ENCODE measurements at places on chromosomes 5 and 9. TPM values are rescaled to one million over a fixed set of nuclear protein-coding genes. Genes with fewer than 3 reads are reported as not detected.

DNA sequence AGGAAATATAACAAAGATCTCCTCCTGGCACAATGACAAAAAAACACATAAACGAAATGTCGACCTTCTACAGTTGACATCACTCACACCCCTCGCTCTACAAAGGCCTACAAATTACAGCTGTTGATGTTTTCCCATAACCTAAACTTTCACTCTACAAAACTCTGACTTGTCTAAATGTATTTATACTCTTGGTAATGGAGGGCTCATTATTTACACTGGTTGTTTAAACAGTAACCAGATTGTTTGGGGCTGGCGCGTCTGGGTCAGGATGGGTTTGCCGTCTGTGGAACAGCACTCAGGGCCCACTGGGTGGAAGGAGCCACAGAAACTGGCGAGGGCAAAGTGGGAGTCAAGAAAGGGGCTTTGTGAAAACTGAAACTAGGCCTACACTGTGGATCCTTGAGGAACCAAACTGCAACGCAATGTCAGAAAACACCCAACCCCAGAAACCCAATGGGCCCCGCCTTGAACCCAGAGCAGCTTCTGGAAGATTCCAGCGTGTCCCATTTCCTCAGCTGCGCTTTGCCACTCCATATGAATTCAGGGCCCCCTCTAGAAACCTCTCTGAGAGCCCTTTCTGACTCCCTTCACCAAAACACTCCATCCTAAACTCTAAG, 136.7 kb downstream of the ROR2 start:
- H3K27ac ChIP-seq = no peak overlapping the region
- H3K27me3 ChIP-seq = peaks cover 14% of the 10 kb centered on the region
- no peaks in the 10 kb centered on the region for H3K36me3 ChIP-seq
- no peaks in the 10 kb centered on the region for H3K4me1 ChIP-seq
- H3K4me3 ChIP-seq = no peak overlapping the region

DNA sequence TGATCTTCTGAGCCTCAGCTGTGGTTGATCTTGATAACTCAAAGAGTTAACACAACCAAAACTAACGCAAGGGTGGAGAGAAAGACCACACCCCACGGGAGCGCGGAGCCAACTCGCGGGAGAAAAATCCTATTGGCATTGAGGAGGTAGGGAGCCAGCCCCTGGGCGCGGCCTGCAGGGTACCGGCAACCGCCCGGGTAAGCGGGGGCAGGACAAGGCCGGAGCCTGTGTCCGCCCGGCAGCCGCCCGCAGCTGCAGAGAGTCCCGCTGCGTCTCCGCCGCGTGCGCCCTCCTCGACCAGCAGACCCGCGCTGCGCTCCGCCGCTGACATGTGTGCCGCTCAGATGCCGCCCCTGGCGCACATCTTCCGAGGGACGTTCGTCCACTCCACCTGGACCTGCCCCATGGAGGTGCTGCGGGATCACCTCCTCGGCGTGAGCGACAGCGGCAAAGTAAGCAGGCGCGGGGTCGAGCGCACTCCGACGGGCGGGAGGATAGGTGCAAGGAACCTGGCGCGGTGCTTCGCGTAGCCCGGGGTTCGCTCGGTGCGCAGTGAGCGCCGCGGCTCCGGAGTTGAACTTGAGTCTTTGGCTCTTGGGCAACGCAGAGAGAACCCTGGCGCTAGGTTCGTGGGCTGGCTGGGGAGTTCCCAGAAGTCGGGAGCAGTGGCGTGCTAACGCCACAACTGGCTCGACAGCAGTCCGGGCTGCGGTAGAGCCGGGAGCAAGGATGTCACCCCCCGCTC, at the start of gene GDA:
Gene GDA, plus strand, starts transcription at position 210 of the 745 bp plus-strand sequence. Its CDS starts 120 bp downstream, at position 330.
- H3K4me1 ChIP-seq = peaks cover 23% of the 10 kb centered on the region
- H3K27ac ChIP-seq = peak within 1 kb of the TSS; percentile 87
- H3K4me3 ChIP-seq = peak within 1 kb of the TSS; percentile 84
- no peaks in the 10 kb centered on the region for H3K27me3 ChIP-seq
- peaks cover 32% of the 10 kb centered on the region for H3K36me3 ChIP-seq

MARVELD2 gene
- total RNA-seq = 40.9 TPM

DNA sequence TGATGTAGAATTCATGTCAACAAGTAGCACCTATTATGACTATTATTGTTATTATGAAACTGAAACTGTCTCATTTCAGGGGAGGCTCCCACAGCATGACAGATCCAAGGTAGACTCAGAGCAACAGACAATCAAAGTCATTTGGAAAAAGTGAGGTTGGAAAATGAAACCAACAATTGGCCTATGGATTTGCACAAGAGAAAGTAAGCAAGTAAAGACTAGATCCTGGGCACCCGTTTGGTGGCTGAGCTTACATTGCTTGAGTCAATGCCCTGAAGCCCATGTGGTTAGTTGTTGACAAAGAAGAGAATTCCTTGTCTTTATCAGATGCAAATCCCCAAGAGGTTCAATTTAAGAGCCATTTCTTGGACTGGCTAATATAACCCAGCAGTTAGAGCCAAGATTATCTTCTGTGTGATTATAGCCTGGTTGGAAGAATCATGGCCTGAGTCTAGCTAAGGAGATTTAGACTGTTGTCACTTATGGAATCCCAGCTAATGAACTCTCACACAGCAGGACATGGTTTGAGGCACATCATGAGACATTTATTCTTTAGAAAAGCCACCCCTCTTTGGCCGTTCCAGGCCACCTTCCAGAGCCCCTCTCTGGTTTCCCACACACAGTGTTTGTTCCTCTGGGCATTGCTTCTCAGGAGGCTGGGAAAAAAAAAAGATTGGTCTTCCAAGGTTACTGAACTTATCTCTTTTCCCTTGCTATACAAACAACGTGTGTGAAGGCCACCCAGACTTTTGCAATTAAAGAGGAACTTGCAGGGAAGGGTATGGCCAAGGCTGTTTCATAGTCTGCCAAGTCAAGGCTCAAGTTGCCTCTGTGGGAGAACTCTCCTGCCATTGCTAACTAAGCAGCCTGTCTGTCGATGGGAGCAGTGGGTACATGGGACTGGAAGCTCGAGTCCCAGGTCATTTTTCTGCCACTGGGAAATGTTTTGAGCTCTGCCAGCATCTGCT, 399.5 kb downstream of the ENC1 start:
- H3K27ac ChIP-seq = peak overlapping the region; percentile 73
- no peak overlapping the region for H3K4me3 ChIP-seq
- DNase-seq = no peak
- no peaks in the 10 kb centered on the region for H3K36me3 ChIP-seq

DNA sequence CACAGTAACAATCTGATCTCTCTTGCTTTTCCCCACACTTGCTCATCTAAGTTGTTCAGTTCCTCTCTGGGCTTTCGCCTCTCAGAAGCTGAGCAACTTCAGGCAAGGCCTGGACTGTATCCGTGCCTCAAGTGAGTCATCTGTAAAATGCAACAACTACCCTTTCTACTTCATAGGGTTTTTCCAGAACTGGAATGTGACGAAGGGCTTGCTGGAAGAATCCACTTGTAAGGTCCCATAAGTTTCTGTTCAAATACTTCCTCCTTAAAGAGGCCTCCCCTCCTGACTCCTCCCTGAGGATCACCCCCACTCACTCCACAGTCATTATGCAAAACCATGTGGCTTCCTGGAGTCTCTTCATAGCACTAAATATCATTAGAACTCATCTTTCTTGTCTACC, 17.5 kb upstream of the INSYN2B start:
- H3K27me3 ChIP-seq = peaks cover 99% of the 10 kb centered on the region
- no peak overlapping the region for H3K27ac ChIP-seq
- DNase-seq = no peak
- no peaks in the 10 kb centered on the region for H3K36me3 ChIP-seq

- H3K27me3 ChIP-seq = no peaks in the 10 kb centered on the region
- DNase-seq = no peak
- H3K36me3 ChIP-seq = peaks cover 3% of the 10 kb centered on the region
- no peaks in the 10 kb centered on the region for H3K4me1 ChIP-seq
Measured at GRCh38 chr5:75678155-75678554, 39.1 kb downstream of the POC5 start.

DNA sequence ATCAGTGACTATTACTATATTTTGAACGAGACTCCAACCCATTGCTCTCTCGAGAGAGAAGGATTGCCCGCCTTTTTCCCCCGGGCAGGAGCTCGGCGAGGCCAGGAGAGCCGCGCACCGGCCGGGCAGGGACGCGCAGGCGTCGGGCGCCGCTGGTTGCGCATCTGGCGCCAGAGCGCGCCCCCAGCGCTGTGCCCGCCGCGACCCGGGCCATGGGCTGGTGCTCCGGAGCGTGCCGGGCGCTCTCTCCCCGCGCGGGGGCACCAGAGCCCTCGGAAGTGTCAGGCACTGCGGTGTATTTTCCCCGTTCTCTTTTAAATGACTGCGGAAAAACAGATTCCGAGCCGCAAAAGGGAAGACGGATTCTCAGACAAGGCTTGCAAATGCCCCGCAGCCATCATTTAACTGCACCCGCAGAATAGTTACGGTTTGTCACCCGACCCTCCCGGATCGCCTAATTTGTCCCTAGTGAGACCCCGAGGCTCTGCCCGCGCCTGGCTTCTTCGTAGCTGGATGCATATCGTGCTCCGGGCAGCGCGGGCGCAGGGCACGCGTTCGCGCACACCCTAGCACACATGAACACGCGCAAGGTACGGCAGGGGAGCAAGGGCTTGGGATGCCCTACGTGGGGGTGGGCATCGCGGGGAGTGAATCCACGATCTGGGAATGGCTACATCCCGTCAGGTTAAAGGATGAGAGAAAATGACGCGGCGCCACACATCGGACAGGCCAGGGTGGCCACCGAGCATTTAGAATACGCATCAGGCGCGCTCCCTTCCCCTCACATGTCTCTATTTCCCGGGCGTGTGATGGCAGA, 1.1 kb upstream of the NTRK2 start:
- H3K27ac ChIP-seq = no peak overlapping the region
- DNase-seq = peak; percentile 85
- peaks cover 17% of the 10 kb centered on the region for H3K36me3 ChIP-seq

DNA sequence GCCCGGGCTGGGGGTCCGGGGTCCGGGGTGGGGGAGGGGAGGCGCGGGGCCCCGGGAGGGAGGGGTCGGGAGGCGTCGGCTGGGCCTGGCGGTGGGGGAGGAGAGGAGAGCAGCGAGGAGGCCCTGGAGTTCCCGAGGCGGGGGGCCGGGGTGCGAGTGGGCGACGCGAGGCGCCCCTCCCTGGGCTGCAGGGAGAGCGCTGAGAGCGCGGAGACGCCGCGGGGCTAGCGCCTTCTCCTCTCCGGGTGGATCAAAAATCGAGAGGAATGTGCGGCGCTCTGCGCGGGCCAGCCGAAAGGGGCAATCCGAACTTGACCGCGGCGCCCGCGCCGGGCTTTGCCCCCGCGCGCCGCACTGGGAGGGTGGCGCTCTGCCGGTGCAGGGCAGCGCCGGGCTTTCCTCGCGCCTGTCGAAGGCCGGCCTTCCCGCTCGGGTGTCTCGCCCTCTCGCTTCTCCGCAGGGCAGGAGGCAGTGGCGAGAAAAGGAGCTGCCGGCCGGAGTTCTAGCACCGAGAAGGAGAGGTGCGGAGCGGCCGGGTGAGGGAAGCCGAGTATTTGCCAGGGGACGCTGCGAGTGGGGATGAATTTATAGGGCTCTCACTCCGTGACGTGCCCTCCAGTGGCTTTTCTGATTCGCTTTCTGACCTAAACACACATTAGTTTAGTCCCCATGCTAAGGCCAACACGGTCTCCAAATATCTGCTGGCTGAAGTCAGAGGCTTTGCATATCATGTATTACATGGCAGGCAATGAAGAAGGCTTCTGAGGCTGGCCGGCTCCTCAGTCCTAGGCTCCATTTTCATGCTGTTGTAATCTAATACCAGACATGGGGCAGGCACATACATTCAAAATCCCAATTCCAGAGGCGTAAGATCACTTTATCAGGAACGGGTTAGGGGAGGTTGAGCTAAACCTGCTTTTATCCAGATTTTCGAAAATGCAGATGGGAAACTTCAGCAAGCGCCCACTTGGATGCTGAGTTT, 503 bp upstream of the GDNF start:
- H3K4me3 ChIP-seq = peak overlapping the region; percentile 52
- no peaks in the 10 kb centered on the region for H3K4me1 ChIP-seq
- peak; percentile 26 for DNase-seq
- H3K27ac ChIP-seq = no peak overlapping the region
- H3K36me3 ChIP-seq = peaks cover 6% of the 10 kb centered on the region

GRCh38 chr5:76794871-76795270, 24.0 kb upstream of the F2RL1 start:
- no peak overlapping the region for H3K4me3 ChIP-seq
- no peak for DNase-seq
- H3K27me3 ChIP-seq = no peaks in the 10 kb centered on the region
- peak overlapping the region; percentile 89 for H3K27ac ChIP-seq
- peaks cover 14% of the 10 kb centered on the region for H3K36me3 ChIP-seq

- peaks cover 66% of the 10 kb centered on the region for H3K36me3 ChIP-seq
- no peaks in the 10 kb centered on the region for H3K27me3 ChIP-seq
- peak overlapping the region; percentile 79 for H3K27ac ChIP-seq
Measured at GRCh38 chr5:177311392-177311722, 341 bp downstream of the MXD3 start.

- no peaks in the 10 kb centered on the region for H3K36me3 ChIP-seq
- H3K4me3 ChIP-seq = no peak overlapping the region
- no peaks in the 10 kb centered on the region for H3K27me3 ChIP-seq
- DNase-seq = no peak
- no peak overlapping the region for H3K27ac ChIP-seq
Measured at GRCh38 chr9:80437825-80438224, 866.1 kb downstream of the TLE4 start.

DNA sequence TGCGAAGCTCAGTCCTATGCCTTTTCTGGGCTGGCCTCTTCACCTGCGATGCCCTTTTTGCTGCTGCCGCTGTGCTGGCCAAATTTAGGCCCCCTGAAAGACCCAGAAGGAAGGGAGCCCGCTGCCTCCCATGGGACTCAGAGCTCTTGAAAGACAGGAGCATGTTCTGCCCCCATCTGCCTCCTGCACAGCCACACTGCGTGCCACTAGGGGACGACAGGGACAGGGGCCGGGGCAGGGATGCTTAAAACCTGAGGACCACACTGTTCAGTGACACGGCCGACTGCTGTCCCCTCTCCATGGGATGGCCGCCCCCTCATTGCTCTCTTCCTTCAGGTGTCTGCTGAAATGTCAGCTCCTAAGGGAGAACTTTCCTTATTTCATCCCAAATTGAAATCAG, 132.4 kb downstream of the ADAMTS2 start:
- no peaks in the 10 kb centered on the region for H3K36me3 ChIP-seq
- no peak overlapping the region for H3K4me3 ChIP-seq
- no peaks in the 10 kb centered on the region for H3K4me1 ChIP-seq
- DNase-seq = no peak

Data from Calu3 (cell line).